NCI-H2107 (cell line): ENCODE measurements at places on chromosomes 2 and 18.

GRCh38 chr2:177501186-177501585 lies 108.6 kb downstream of the AGPS start:
- DNase-seq: no peak

GRCh38 chr2:42464631-42465030 lies 29.2 kb downstream of the KCNG3 start:
- no peak for DNase-seq

DNA sequence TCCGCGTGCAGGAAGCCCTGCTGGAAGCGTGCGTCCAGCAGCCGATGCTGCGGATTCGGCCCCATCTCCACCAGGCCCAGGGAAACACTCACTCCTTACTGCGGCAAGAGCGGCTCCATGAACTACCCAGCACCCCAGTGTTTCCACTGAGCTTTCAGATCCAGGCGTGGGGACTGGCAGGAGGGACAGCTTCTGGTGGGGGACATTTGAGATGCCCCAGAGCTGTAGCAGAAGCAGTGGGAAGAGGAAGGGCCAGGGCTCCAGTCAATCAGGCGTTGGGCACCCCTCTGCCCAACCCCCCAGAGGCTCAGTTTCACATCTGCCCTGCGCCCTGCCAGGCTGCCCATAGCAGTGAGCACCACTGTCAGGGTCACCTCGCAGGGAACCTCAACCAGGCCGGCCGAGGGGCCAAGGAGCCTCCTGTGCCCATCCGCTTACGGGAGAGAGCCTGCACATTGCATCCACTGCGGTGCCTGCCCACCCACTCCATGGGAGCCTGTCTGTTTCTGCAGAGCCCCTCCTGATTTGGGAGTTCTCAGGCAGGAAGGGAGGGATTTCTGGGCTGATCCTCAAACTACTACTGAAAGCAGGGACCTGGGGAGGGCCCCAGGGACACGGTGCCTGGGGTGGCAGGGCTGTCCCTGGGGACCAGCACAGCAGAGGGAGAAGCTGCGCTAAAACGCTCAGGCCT lies 4.6 kb downstream of the AGXT start:
- no peak for DNase-seq

GRCh38 chr2:151878655-151879563 lies 50.7 kb upstream of the ARL5A start:
- no peak for DNase-seq

DNA sequence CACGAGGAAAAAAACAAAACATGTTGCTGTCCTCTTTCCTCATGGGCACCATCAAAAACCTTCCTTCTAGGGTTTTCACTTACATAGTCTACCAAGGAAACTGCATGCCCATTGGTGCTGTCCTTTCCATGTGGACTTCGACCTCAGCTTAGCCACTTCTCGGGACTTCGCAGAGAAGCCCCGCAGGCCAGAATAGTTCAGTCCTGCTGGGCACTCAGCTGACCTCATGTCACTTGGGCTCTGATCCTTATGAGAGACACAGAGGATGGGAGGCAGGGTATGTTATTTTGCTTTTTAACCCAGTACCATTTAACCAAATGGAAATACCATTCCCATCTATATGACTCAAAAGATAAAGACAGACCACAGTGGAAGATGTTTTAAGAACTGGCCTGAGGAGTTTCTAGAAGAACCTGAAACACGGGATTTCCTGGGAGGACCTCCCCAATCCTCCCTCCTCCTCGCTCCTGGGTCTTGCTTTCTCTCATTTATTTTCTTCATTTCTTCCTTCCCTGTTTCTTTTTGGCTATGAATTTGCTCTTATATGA lies 28.4 kb downstream of the AAK1 start:
- DNase-seq: no peak

- no peak for DNase-seq
Measured at GRCh38 chr2:32572737-32573136, 55.1 kb upstream of the TTC27 start.

DNA sequence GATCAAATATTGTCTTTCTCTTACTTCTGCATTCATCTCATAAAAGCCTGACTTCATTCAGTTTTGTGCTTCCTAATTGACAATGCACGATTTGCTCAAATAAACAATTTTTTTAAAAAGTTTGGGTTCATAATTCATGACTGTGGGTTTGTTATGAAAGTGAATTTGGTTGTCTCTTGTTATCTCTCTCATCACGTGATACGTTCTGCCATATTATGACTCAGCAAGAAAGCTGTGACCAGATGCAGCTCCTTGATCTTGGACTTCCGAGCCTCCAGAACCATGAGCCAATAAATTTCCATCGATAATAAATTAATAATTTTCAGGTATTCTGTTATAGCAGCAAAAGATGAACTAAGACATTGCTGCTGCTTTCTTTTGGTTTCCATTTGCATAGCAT lies 156.5 kb upstream of the LRATD1 start:
- DNase-seq: no peak

GRCh38 chr2:143226714-143227541 lies 97.7 kb downstream of the ARHGAP15 start:
- DNase-seq: no peak

DNA sequence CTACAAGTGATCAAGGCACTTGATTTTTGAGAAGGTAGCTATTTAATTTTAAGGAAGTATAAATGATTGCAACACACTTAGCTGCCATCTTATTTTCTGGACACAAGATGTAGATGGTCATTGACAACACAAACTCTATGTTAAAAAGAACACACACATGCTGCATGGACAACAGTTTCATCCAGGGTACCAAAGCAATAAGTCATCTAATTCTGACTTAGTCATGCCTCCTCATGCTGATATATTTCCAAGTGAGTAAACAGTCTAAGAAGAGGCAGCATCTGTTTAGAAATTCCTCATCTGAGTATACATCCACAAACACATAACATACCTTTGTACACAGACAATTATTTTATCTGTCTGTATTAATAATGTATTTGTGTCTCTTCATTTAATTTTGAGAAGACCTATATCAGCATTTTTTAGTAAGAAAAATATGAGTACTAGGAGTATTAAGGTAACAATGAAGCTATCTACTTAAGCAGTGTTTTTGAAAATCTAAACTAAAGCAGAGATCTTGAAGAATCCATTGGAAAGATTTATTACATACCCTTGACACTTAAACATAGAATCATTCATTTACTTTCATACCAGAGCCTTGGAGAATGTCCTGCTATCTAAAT lies 84.9 kb downstream of the SCN1A start:
- no peak for DNase-seq

DNA sequence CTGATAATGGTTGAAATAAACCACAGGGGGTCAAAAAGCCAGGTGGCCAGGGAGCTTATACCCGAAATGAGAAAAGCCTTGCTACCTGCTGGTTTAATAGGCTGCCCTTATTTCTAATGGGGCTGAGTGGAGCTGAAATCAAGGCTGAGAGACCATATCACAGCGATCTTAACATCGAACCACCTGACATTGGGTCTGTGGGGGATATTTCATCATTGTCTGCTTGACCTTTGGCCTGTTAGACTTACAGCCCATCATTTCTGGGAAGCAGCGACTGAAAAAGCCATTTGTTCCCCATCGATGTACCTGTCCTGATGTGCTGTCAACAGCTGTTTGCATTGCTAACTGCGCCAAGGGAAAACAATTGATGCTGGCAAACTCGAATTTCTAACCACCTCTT lies 199.7 kb upstream of the SLC14A2 start:
- DNase-seq: peak; percentile 88

GRCh38 chr2:40430776-40431599 lies 20.9 kb downstream of the SLC8A1 start:
- DNase-seq: no peak

DNA sequence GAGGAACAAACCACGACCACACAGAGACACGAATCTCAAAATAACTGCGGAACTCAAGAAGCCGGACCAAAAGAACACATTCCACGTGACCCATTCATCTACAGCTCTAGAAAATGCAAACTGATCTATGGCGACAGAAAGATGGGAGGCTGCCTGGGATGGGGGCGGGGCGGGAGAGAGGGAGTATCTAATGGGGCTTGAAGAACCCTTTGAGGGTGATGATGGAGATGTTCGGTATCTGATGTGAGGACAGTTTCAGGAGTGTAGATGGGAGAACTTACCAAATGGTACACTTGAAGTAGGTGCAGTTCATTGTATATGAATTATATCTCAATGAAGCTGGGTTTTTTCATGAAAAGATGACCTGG lies 34.6 kb upstream of the KLF11 start:
- DNase-seq: no peak

DNA sequence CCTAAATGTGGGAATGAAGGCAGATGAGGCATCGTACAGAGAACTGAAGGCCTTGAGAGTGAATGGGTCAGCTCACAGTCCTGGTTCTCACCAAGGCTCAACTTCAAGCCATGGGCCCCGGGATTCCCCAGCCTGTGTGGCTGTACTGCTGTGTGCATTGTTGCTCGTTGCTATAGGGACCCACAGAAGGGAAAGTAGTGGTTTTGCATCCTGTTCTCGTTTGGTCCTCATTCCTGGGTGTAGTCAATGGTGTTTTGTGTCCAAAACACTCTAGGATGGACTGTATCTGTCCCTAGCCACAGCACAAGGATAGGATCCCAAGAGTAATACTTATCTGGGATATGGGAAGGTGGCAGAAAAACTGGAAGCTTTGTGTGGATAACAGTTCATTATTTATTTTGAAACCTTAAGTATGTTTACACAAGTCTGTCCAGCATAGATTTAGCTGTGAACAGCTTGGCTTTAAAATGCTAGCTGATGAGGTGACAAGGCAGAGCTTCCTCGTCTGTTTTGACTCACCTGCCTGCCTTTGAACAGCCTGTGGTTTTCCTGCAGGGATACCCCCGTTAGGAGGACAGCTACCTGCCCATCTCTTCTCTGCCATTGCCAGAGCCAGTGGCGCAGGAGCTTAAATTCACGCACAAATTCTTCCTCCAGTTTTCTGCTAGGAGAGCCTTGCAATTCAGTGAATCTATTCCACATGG lies 85.0 kb downstream of the WDSUB1 start:
- DNase-seq: no peak

DNA sequence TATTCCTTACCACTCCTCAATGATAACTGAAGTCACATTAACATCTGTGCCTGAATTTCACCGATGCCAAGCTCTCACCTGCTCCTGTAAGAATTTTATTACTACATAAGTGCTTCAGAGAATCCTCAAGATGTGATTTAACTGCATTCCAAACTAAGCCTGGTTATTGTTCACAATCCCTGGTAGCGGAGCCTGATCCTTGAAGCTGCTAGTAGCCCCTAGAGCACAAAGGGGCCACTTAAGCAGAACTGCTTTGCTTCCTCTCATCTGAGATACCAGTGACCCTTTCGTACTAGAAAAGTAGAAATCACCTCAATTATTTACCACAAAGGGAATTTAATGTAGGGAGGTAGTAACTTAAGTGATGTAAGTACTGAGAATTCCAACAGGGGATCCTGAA lies 529.6 kb downstream of the CPS1 start:
- DNase-seq: no peak

- DNase-seq: peak; percentile 68
Measured at GRCh38 chr2:68909793-68910674, 38.8 kb upstream of the BMP10 start.

- no peak for DNase-seq
Measured at GRCh38 chr18:23415515-23415914, 37.6 kb upstream of the RIOK3 start.

GRCh38 chr2:113068249-113068648 lies 479 bp downstream of the IL1F10 start:
- DNase-seq: no peak

DNA sequence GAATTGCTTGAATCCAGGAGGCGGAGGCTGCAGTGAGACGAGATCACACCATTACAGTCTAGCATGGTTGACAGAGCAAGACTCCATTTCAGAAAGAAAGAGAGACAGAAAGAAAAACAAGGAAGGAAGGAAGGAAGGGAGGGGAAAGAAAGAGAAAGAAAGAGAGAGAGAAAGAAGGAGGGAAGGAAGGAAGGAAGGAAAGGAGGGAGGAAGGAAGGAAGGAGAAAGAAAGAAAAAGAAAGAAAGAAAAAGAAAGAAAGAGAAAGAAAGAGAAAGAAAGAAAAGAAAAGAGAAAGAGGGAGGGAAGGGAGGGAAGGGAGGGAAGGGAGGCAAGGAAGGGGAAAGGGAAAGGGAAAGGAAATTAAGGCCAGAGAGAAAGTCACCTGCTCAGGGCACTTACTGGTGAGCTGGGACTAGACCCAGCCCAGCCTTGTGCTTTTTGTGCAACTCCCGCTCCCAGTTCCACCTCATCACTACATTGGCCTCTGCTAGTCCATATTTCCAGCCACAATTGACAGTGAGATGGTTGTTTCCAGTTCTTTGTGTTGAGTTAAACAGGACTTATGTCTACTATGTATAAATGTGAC lies 35.7 kb downstream of the MOGAT1 start:
- DNase-seq: no peak

- DNase-seq: no peak
Measured at GRCh38 chr2:127080226-127080937, 26.6 kb downstream of the BIN1 start.
